ENCODE measurements at places on chromosomes 1 and 21. TPM values are rescaled to one million over a fixed set of nuclear protein-coding genes. Genes with fewer than 3 reads are reported as not detected.

Gene ATAD3A
- total RNA-seq = 180 TPM

Gene S100A11
- total RNA-seq = 139 TPM

GRCh38 chr1:230429067-230429735 is 3.1 kb upstream of the PGBD5 start:
- DNase-seq = no peak

DNA sequence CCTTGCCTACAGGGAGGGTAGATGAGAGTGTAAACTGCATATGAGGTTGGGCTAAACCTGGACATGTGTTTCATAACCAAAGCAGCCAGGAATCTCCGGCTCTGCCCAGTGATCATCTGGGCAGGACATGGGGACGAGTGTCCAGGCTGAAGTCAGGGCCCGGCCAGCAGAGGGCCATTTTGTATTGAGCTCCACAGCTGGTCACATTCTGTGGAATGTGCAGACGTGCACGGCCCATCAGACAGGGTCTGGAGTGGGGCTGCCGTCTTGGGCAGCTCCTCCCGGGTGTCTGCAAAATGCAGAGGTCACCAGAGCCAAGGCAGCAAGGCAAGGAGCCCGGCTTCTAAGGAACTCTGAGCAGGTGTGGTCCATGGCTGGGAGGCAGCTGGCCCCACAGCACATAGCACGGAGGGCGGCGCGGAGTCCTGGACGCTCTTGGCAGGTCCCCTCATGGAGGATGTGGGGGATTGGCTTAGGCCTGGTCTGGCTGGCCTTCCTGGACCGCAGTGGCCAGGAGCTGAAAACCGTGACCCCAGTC is 6.2 kb downstream of the LRRC3 start:
- DNase-seq = no peak

- no peak for DNase-seq
These were observed 58.7 kb downstream of the LGR6 start for GRCh38 chr1:202252271-202252670.

DNA sequence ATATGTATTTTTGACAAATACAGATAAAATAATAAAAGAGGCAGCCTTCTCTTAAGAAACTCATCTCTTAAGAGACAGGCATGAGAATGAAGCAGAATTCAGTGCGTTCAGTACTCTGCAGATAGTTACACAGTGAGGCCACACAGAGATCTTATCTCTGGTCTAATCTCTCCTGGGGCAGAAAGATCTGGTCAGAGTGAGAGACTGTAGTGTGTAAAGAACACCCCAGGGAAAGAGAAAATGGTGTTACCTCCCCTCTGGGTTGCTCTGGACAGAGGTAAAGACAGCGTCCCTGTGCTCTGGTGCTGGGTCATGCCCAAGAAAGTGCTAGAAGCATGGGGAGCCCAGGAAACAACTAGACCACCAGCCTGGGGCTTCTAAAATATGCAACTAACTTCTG is 216.3 kb downstream of the SIPA1L2 start:
- no peak for DNase-seq

Data from activated T-cell treated with anti-CD3 and anti-CD28 coated beads, Interleukin-2, amount 50 U/mL, for 4 hours (primary cell).